ENCODE measurements at places on chromosomes 7 and 10.

DNA sequence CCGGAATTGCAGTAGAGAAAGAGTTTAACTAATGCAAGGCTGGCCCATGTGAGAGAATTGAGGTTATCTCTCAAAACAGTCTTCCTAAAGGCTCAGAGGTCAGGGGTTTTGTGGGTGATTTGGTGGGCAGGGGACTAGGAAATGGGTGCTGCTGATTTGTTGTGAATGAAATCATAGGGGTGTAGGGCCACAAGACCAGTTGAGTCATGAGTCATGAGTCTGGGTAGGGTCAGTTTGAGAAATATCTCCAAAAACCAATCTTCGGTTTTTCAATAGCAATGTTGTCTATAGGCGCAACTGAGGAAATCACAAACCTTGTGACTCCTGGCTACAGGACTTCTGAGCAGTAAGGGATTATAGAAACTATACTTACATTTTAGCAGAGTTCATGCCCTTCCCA, 460.0 kb upstream of the NRP1 start:
- DNase-seq: no peak

DNA sequence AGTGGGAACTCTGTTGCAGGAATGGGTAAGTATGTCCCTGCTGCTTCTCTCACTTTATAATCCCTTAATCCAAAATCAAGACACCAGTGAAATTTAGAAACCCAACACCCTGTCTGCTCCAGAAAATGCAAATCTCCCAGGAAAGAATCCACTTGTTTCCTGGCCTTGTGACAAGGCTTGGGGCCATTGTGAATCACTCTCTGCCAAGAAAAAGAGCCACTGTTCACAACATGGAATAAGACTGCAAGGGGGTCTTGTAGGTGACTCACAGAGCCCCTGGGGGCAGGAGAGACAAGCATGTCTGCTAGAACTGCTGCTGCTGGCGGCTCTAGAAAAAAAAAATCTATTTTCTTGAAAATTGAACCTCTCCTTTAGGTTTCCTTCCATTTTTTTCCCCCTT, 191.2 kb downstream of the SORCS1 start:
- no peak for DNase-seq

DNA sequence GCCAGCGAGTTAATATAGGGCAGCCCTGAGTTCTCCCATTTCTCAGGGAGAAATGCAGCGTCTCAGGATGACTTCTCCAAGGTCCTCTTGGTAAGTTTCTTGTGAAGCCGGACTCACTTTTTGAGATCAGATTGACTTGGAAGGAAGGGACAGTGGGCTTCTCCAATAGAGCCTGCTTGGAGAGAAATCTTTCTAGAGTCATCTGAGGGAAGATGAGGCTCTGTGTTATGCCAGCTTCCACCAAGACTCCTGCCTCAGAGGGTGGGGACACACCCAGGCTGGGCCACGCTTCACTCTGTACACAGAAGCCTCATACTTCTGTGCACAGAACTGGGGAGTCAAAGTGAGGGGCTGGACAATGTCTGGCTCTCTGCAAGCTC, 5.6 kb downstream of the C10orf105 start:
- no peak for DNase-seq

- DNase-seq: no peak
Observed at GRCh38 chr10:119413471-119414080, 128.9 kb downstream of the RGS10 start.

GRCh38 chr7:55030314-55030713, 11.5 kb downstream of the EGFR start:
- DNase-seq: no peak

GRCh38 chr7:77315182-77315591, 101.0 kb downstream of the GSAP start:
- no peak for DNase-seq

GRCh38 chr7:149873970-149874643, 338 bp downstream of the ATP6V0E2 start:
- DNase-seq: no peak
